Left cardiac atrium (tissue), 4 donors: ENCODE measurements at places on chromosomes 5 and 9. TPM values are rescaled to one million over a fixed set of nuclear protein-coding genes. Genes with fewer than 3 reads are reported as not detected.

GRCh38 chr9:113614843-113615648 lies 151.5 kb downstream of the RGS3 start:
- DNase-seq, result peak; percentile 77

DNA sequence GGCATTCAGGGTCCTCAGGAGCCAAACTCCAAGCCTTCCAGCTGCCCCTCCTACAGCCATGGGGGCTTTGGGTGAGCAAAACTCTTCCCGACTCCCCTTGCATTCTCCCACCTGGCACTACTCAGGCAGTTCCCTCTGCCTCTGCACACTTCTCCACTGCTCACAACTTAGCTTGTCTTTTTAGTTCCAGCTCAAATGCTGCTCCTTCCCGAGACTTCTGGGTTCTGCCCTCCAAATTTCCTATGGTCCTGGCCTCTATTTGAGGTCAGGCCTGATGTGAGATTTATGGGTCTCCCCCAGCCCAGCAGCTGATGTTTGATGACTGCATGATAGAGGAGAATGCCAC lies 5.7 kb upstream of the SLC25A48 start:
- no peak for DNase-seq

GRCh38 chr9:37422289-37423104 lies at the start of gene GRHPR:
TSS of gene GRHPR (plus strand) at chr9:37422696. CDS start at chr9:37422751, 55 bp downstream.
- DNase-seq, result peak; percentile 94

GRCh38 chr9:120484162-120484561 lies 95.8 kb downstream of the CDK5RAP2 start:
- DNase-seq, result no peak

DNA sequence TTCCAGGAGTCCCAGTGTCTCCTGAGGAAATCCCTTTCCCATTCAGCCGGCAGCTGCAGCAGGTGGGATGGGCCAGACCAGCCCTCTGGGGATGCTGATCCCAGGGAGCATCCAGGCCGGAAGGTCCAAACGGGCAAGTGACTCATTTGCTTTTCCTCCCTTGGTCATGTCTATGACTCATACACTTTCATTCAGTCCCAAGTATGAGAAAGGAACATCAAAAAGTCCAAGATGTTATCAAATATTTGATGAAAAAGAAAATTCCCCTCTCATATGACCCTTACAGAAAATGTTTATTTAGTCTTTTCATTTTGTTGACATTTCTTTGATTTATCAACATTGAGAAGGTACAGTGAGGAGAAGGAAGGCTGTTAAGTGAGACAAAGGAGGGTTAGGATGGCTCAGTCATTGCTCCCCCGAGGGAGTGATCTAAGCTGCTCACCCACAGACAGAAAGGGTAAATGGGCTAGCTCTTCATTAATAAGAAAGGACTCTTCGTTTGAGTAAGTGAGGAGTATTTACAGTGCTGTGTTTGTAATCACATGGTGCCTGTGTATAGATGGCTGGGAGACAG lies 117.6 kb upstream of the ANKRD55 start:
- DNase-seq, result peak; percentile 84

GRCh38 chr9:97501972-97502221 lies 431 bp downstream of the TMOD1 start:
- no peak for DNase-seq

Gene OR1L6
- total RNA-seq, result not detected

Gene GLDC
- total RNA-seq, result 0.21 TPM

Gene TRIM36
- total RNA-seq, result 0.80 TPM

Gene CCNO
- total RNA-seq, result not detected
